ENCODE measurements at places on chromosomes 13 and 19. TPM values are rescaled to one million over a fixed set of nuclear protein-coding genes. Genes with fewer than 3 reads are reported as not detected.

The CERS1 gene
- total RNA-seq = 0.53 TPM

The FPR3 gene
- not detected for total RNA-seq

The MEIOSIN gene
- total RNA-seq = not detected

The ASPDH gene
- not detected for total RNA-seq

The KLHL1 gene
- total RNA-seq = not detected

The IFNL3 gene
- total RNA-seq = not detected

The ZNF709 gene
- 0.13 TPM for total RNA-seq

The CLDND2 gene
- not detected for total RNA-seq

The RNF113B gene
- total RNA-seq = not detected

The SELENOV gene
- not detected for total RNA-seq

The ZNF773 gene
- total RNA-seq = 1.7 TPM

The PAF1 gene
- 39.4 TPM for total RNA-seq

The CGB5 gene
- total RNA-seq = not detected

The GADD45B gene
- 87.7 TPM for total RNA-seq

The BICRA gene
- total RNA-seq = 12.9 TPM

The ZNF568 gene
- 1.3 TPM for total RNA-seq

The SLC27A5 gene
- total RNA-seq = 7.9 TPM

The NECTIN2 gene
- 256 TPM for total RNA-seq

The FFAR1 gene
- total RNA-seq = not detected

The ZNF135 gene
- 0.93 TPM for total RNA-seq

The C19orf33 gene
- total RNA-seq = 65.5 TPM

The ZFP14 gene
- 1.9 TPM for total RNA-seq

The TNNI3 gene
- not detected for total RNA-seq

The CGB8 gene
- total RNA-seq = not detected

The CDC37 gene
- 343 TPM for total RNA-seq

The ZNF888 gene
- total RNA-seq = 3.9 TPM

The LILRA6 gene
- not detected for total RNA-seq

The IGSF23 gene
- 1.2 TPM for total RNA-seq

The ZNF565 gene
- total RNA-seq = 1.9 TPM

The NKPD1 gene
- 0.05 TPM for total RNA-seq

The KIR2DL4 gene
- not detected for total RNA-seq

The LILRB2 gene
- not detected for total RNA-seq

The HIPK4 gene
- total RNA-seq = not detected

The ACP4 gene
- total RNA-seq = not detected

The MCEMP1 gene
- total RNA-seq = not detected
